ENCODE measurements at places on chromosomes 1 and 21.

DNA sequence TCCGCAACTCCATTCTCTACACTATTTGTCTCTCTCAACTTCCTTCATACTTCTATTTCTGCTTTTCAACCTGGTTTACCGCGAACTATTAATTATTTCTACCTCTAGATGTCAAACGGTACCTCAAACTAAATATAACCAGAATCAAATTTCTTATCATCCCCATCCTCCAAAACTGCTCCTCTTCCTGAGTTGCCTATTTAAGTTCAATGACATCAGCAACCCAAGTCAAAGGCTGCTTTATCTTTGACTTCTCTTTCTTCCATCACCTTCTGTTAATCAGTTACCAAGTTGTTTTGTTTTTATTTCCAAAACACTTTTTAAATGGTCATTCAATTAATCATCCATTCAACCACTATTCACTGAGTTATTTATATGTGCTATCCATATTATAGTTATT is 171.9 kb downstream of the COL24A1 start:
- DNase-seq = no peak

GRCh38 chr1:1415751-1416150 is 5.3 kb downstream of the ANKRD65 start:
- no peak for DNase-seq

DNA sequence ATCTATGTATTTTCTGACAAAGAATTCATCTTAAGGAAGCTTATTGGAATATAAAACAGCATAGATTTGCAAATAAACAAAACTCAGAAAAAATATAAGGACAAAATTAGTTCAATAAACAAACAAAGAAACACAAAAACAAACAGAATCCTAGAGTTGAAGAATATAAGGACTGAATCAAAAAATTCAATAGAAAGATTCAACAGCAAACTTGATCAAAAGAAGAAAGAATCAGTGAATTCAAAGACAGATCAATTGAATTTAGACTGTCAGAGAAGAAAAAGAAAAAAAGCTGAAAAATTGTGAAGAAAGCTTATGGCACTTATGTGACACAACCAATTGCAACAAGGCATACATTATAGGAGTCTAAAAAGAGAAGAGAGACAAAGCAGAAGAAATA is 770.0 kb upstream of the RGS18 start:
- no peak for DNase-seq

GRCh38 chr1:154996966-154997701 is 3.7 kb downstream of the LENEP start:
- DNase-seq = no peak

DNA sequence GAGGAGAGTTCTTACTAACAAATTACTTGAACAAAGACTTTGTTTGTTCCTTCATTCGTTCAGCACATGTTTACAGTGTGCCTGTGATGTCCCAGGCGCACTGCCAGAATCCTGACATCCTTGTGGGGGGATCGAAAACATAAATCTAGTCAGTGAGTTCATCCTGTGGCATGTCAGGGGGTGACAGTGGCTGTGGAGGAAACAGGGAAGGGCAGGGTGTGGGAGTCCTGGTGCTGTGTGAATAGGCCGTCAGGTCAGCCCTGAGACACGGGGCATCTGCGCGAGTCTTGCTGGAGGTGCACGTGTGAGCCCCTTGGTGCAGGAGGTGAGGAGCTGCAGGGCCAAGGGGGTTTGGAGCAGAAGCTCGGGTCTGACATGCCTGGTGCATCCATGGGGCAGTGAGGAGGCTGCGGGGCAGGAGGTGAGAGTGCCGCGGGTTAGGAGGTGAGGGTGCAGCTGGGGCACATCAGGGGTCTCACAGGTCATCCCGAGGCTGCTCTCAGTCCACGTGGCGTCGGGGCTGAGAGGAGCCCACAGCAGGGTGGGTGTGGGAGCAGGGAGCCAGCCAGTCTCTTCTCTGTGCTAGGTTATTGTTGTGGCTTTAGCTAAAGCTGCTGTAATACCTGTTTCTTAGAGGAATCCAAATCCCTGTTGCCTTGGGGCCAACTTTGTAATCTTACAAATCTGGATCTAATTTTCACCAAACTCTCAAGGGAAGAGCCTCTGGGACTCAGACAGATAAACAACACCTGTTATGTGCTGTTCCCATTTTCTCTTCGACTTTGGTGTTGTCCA is 93.4 kb downstream of the PCBP3 start:
- DNase-seq = no peak

DNA sequence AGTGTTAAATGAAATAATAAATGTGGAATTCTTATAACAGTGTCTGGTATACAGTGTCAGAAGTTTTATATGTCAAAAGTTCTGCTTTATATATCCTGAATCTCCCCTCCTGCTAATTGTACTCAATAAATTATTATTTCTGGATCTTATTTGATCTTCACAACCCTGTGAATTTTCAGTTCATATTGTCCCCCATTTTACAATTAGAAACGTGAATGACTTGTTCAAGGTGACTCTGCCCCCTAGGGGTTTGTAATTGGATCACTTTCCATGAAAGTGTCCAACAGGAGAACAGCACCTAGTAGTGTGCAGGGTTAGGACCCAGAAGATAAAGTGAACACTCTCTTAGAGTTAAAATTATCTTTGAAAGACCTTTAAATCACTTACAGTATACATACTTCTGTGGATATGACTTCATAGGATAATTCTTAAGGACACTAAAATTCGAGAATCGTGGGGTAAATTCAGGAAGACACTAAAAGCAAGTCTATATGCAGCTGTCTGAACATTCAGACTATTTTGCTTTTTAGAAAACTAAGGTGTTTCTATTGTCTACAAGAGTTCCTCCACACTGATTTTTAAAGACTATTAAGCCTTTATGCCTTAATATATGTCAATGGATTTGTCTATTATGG is 4.5 kb upstream of the DDR2 start:
- peak; percentile 69 for DNase-seq

DNA sequence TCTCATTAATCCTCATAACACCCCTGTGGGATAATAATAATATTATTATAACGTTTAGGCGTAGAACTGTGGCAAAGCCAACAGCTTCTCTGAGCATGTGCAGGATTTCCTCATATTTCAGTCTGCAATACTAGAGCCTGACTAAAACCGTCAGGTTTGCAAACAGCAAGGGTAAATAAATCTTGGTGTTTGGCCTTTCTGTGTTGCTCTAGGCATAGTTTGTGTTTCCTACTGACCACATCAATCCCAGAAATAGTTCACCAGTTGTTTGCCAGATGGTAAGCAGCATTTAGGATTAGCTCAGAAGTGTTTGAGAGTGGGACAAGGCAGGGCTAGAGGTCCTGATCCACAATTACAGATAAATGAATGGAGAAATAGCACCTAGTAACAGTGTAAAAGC is 2.8 kb upstream of the KCNA3 start:
- no peak for DNase-seq

GRCh38 chr1:22118291-22118992 is 24.5 kb downstream of the WNT4 start:
- DNase-seq = no peak

DNA sequence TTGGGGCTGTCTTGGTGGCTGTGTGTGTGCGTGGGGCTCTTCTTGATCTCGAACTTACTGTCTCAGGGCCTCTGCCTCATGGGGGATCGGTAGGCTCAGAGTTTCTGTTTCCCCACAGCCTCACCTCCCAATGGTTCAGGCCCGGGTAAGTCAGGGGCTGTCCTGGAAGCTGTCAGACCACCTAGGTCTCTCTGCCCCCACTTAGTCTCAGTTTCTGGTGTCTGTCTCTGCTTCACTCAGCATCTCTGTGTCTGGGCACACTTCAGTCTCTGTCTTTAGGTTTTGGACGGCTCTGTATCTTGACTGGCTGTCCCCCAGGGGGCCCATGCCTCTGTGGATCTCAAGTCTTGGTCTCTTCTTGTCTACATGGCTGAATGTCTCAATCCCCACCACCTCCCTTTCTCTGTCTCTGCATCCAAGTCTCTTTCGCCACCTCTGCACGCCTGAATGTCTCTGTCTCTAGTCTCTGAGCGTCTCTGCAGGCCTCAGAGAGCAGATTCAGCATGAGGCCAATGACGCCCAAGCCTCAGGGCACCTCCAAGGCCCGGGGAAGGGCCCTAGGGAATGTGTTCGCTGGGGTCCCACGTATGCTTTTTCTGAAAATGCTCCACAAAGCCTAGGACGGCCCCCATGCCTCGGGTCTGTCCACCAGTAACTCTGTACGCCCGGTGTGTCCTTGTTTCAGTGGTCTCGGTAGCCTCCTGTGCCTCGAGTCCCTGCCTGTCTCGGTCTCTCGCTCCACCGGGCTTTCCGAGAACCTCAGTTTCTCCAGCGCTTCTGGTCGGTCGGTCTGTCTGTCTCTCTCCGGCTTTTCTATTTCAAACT is 818 bp downstream of the FHL3 start:
- DNase-seq = peak; percentile 45

DNA sequence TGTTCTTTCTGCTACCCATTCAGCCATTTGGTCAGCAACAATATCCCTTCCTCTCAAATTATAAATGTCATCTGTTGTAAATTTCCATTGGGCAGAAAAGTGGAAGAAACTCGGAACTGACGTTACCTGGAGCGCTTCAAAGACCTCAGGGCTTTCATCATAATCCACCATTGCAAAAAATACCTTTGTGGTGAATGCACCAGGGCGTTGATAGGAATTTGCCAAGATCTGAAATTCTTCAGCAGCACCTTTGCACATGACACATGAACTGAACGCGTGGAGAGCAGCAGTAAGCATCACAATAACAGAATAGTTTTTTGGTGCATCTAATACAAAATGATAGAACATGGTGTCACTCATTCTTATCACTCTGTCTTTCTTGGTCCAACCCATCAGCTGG is 3.1 kb upstream of the TEKT2 start:
- DNase-seq = no peak

DNA sequence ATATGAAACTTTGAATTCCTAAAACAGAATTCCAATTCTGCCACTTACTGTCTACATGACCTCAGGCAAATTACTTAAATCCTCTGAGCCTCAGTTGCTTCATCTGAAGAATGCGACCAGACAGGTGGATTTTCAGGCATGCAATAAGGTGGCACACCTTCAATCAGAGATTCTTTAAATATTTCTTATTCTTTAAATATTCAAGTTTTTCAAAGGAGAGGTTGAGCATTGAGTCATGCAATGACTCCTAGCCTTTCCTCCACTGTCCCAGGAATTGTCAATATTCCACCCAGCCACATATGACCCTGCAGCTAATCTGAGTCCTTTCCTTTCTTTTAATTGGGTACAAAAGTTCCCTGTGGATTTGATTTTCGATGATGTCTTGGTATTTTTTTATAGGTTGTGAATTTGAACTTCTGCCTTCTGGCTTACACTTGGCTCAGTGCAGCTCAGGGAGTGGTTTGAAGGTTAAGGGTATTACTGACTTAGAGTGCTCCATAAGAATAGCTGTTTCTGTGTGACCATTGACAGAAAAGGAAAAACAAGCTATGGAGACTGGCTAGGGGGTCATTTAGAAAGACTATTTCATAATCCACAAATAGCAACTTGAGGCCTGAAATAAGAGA is 52.2 kb upstream of the PRDX6 start:
- DNase-seq = peak; percentile 59

DNA sequence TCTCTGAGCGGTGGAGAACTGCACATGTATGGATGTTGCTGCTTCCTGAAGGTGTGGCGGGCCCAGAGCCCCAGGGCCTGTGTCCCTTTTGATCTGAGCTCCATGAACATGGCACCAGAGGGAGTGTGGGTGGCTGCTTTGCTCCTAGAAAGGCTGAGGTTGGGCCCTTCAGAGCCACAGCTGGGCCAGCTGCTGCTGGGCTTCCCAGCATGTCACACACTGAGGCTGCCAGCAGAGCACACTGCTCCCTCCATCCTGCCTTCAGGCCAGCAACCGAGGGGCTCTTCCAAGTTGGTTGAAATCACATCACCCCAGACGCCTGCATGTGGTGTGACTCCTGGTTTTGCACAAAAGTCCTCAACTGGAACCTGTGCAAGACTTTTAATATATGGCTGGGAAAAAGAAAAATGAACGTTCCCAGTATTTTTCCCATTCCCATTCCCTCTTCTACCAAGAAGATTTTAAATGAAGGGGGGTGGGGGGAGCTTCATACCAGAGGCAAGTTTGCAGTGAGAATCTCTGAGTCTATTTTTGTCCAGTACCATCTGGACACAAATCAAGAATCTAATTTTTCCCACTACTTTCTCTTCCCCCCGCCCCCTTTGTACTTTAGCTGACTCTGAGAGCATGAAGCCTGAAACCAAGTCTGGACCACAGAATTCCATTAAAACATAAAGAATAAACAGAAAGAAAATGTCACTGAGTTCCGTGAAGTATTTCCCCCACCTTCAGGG is 26.2 kb upstream of the NGF start:
- DNase-seq = no peak

GRCh38 chr1:231938711-231939110 is 312.1 kb downstream of the DISC1 start:
- DNase-seq = no peak

DNA sequence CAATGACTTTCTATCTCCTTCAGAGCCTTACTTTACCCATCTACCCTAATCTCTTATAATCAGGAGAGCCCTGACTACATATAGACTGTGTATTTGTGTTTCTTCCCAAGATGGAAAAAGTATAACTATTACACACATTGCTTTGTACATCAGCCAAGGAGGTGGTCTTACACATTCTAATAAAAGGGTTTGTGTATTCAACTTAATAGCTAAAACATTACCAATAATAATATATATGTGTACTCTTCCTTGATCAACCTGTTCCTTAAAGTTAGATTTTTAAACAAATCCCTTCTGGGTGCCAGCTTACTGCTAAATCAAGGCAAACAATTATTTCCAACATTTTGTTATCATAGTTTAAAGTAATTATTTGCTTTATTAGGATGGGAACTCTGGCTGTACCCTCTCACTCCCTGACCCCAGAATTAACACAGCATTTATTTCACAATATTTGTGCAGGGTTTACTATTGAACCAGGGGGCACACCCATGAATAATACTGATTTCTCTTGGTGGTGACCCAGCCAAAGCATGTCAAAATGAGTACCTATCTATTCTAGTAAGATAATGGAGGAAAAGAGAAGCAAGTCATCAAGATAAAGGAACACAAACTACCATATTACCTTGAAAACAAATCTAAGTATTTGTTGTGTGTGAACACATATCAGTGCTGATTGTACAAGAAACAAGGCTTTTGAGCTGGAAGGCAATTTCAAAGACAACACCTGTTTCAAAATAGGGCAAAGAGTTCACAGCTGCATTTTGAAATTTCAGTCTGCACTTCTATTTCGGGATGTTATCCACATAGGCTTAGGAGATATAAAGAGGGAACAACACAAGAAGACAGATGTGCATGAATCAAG is 30.1 kb upstream of the SLC45A3 start:
- DNase-seq = no peak

- DNase-seq = no peak
Observed at GRCh38 chr1:30001011-30001731, 722.2 kb downstream of the MATN1 start.

GRCh38 chr1:1891349-1892078 is 627 bp upstream of the GNB1 start:
- DNase-seq = peak; percentile 75

- DNase-seq = peak; percentile 79
Observed at GRCh38 chr1:26799479-26800142, 11.9 kb downstream of the PIGV start.

DNA sequence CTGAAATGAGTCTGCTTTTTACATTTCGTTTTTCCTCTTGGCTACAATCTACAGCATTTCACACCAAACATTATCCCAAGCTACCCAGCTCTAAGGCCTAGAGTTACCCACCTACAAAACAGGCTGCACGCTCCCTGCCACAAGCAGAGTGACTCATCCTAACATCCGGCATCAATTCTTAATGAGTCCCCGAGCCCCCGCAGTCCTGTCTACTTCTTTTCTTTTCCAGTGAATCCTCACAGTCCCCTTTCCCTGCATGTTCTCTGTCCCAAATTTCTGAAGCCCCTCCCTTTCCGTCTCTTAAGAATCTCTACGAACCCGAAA is 650 bp downstream of the PCNX2 start:
- DNase-seq = peak; percentile 85
